ENCODE measurements at places on chromosomes 4 and X.
A peak's percentile ranks its signal among the peaks of the same experiment; 100 is the strongest.

DNA sequence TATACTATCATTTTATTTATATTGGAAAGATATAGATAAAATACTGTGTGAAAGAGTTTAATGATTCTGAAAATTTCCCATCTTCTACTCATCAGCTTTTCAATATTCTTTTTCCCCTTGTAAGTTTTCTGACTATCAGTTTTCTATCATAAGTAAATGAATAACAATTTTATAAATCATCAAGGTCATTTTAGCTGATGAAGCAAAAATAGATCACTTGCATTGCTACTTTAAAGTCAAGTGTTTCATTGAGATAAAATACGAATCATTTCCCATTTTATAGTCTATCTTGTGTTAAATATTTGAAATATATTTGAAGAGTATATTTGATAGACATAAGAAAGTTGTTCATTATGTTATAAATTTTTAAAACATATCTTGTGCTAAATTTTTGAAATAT is 811.0 kb upstream of the GALNTL6 start:
- H3K36me3 ChIP-seq, result no peaks in the 10 kb centered on the region
- no peak for DNase-seq
- no peak overlapping the region for H3K27ac ChIP-seq
- no peak overlapping the region for H3K4me3 ChIP-seq

DNA sequence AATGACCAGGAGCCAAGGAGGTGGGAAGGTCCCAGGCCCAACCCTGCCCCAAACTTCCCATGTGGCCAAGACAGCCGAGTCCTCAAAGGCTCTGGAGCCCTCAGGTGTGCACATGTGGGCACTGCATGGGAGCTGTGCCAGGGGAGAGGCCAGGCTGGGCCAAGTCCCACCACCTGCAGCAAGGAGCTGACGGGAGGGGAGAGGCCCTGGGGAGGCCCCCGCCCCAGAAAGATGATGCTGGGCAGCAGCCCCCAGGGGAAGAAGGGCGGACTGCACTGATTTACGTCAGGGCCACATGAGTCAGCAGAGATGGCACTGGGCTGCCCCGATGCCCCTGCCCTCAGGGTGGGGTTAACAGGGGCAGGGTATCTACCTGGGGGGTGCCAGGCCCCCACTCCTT is 1.4 kb downstream of the L1CAM start:
- H3K4me3 ChIP-seq, result no peak overlapping the region
- H3K27me3 ChIP-seq, result peaks cover 12% of the 10 kb centered on the region
- no peak overlapping the region for H3K27ac ChIP-seq
- H3K4me1 ChIP-seq, result no peaks in the 10 kb centered on the region

GRCh38 chrX:20463296-20464075 is 196.8 kb upstream of the RPS6KA3 start:
- H3K4me1 ChIP-seq, result no peaks in the 10 kb centered on the region
- no peak overlapping the region for H3K4me3 ChIP-seq
- no peak for DNase-seq
- H3K27me3 ChIP-seq, result no peaks in the 10 kb centered on the region

GRCh38 chr4:139711461-139711860 is 45.8 kb downstream of the MGST2 start:
- no peak overlapping the region for H3K4me3 ChIP-seq
- H3K4me1 ChIP-seq, result peaks cover 22% of the 10 kb centered on the region
- peak overlapping the region; percentile 82 for H3K27ac ChIP-seq
- no peaks in the 10 kb centered on the region for H3K36me3 ChIP-seq
- no peaks in the 10 kb centered on the region for H3K27me3 ChIP-seq

DNA sequence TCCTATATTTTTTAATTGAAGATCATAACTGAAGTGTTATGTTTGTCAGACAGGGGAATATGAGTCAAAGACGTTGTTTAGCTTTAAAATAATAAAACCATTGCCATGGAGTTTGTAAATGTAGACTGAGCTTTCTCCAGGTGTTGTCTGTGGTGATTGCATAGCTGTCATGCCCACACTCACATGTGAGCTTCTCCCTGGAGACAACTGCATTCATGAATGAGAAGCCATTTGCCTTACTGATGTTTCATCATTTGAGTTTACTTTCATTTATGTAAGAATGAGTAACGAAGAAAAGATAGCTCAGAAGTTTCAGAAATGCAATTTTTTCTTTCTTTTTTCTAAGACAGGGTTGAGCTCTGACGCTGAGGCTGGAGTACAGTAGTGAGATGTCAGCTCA is 339.1 kb downstream of the GALNTL6 start:
- DNase-seq, result no peak
- no peaks in the 10 kb centered on the region for H3K27me3 ChIP-seq
- no peaks in the 10 kb centered on the region for H3K36me3 ChIP-seq
- H3K4me1 ChIP-seq, result no peaks in the 10 kb centered on the region
- no peak overlapping the region for H3K4me3 ChIP-seq

- no peaks in the 10 kb centered on the region for H3K27me3 ChIP-seq
- H3K4me1 ChIP-seq, result no peaks in the 10 kb centered on the region
- no peak overlapping the region for H3K27ac ChIP-seq
- no peak for DNase-seq
- no peaks in the 10 kb centered on the region for H3K36me3 ChIP-seq
Observed at GRCh38 chr4:69330345-69331047, 50.2 kb downstream of the UGT2B28 start.

GRCh38 chrX:101450961-101451360 is 34.3 kb upstream of the ARMCX4 start:
- no peaks in the 10 kb centered on the region for H3K27me3 ChIP-seq
- no peaks in the 10 kb centered on the region for H3K36me3 ChIP-seq
- H3K27ac ChIP-seq, result no peak overlapping the region
- H3K4me1 ChIP-seq, result no peaks in the 10 kb centered on the region

DNA sequence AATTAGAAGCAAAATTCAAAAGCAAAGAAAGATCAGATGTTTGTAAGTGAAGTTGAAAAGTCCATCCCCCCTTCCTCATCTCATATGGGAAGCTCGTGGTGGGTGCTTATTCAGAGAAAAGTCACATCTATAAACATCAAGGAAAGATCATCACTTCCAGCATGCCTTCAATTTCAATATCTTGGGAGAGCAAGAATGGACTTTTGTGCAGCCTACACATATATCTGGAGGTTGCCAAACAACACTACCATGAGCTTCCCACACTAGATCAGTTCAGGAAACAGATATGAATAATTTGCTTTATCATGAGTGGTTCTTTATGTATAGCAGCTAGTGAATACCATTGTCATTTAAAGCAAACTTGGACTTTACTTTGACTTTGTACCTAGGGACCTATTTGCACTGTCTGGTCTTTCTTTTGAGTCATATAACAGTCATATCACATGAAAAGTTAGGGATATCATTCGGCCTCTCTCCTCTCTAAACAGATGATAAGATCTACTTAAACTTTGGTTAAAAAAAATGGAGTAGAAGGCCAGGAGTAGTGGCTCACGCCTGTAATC is 5.6 kb upstream of the TBL1X start:
- peaks cover 3% of the 10 kb centered on the region for H3K4me1 ChIP-seq
- no peaks in the 10 kb centered on the region for H3K36me3 ChIP-seq
- no peak overlapping the region for H3K4me3 ChIP-seq
- H3K27me3 ChIP-seq, result no peaks in the 10 kb centered on the region
- H3K27ac ChIP-seq, result no peak overlapping the region
- no peak for DNase-seq

- DNase-seq, result peak; percentile 93
- H3K4me3 ChIP-seq, result peak within 1 kb of the TSS; percentile 78
- peak within 1 kb of the TSS; percentile 87 for H3K27ac ChIP-seq
- H3K36me3 ChIP-seq, result peaks cover 7% of the 10 kb centered on the region
Observed at GRCh38 chrX:48539345-48540027, at the start of gene TBC1D25. Gene TBC1D25 (plus strand): TSS chrX:48539714. CDS start chrX:48539798, 84 bp downstream.

DNA sequence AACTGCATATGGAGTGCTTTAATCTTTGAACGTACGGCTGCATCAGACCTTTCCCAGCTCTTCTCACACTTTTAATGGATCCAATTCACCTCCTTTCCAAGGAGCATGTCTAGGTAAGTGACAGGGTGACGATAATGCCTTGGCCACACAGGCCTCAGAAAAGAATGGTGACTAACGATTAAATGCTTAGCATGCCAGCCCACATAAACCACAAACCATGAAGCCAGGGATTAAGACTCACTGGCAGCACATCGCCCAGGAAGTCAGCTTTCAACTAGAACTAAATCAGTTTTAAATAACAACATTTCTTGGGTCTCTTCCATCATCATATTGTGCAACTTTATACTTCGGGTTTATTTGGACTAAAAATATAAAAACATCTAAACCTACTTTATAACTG is 28.7 kb downstream of the INPP4B start:
- peak overlapping the region; percentile 0 for H3K4me3 ChIP-seq
- H3K4me1 ChIP-seq, result peaks cover 10% of the 10 kb centered on the region
- no peaks in the 10 kb centered on the region for H3K27me3 ChIP-seq
- peak overlapping the region; percentile 66 for H3K27ac ChIP-seq

Measured in ascending aorta (tissue), 2 donors.